Subcutaneous preadipocyte (primary cell): ENCODE measurements at places on chromosomes 3 and 15. TPM values are rescaled to one million over a fixed set of nuclear protein-coding genes. Genes with fewer than 3 reads are reported as not detected.

Gene SLITRK3
- total RNA-seq, result not detected in 2 replicates

Gene EPHB3
- 1.4 and 1.8 TPM in 2 replicates for total RNA-seq

Gene MRPL47
- total RNA-seq, result 35.6 and 36.9 TPM in 2 replicates

Gene FSIP1
- 0.98 and 1.1 TPM in 2 replicates for total RNA-seq

Gene TMEM212
- total RNA-seq, result not detected in 2 replicates

Gene ALAS1
- total RNA-seq, result 30.5 and 38.3 TPM in 2 replicates

Gene KBTBD8
- total RNA-seq, result 0.73 and 3.1 TPM in 2 replicates

Gene STAC
- 0.37 and 4.1 TPM in 2 replicates for total RNA-seq

Gene FMN1
- total RNA-seq, result under 0.01 and 0.59 TPM in 2 replicates

Gene CACNA2D2
- total RNA-seq, result not detected in 2 replicates

Gene GPR160
- 0.37 and 0.39 TPM in 2 replicates for total RNA-seq

Gene CLDN16
- total RNA-seq, result not detected in 2 replicates

Gene C3orf85
- total RNA-seq, result not detected in 2 replicates

Gene SMCO1
- total RNA-seq, result under 0.01 TPM in 1 of 2 replicates, not detected in the other

Gene SEMA6D
- under 0.01 and 0.59 TPM in 2 replicates for total RNA-seq

Gene SATB1
- 8.4 and 8.5 TPM in 2 replicates for total RNA-seq

Gene CLRN1
- total RNA-seq, result not detected in 2 replicates

Gene ERC2
- total RNA-seq, result under 0.01 and 0.20 TPM in 2 replicates

Gene CCR3
- not detected in 2 replicates for total RNA-seq
